Stimulated activated CD8-positive, alpha-beta memory T cell treated with anti-CD3 and anti-CD28 coated beads, Interleukin-15, amount 100 ng/mL, for 48 hours (primary cell): ENCODE measurements at places on chromosomes 5 and 9.

- DNase-seq, result no peak
These were observed 384.6 kb downstream of the SPOCK1 start for GRCh38 chr5:137114529-137114928.

DNA sequence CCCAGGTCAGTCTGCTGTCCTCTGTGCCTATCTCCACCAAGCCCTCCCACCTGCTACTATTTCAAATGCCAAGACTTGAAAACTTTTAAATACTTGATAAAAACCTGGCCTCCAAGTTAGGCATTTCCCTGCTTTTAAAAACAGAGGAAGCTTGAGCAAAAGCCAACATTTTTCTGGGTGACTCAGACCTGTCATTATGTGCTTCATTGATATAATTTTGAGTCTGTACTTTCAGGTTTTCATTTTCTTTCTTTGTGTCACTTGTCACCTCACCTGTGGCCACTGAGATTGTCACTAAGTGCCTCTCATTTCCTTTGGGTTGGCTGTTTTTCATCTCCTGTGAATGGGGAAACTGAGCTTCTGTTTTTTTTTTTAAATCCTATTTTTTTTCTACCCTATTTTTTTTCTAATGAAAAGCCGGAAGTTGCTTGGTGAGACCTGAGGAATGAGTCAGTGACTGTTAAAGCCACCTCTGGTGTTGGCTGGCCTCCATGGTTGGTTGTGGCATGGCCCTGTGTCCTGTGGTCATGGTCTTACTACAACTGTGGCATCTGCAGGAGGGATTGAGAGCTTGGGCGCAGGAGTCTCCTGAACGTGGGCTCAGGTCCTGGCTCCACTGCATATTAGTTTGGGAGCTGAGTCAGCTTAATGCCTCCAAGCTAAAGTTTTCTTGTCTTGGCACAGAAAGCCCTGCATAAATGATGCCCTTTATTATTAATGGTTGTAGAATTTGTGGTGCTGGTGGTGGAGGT lies 56.7 kb downstream of the ARHGAP26 start:
- peak; percentile 24 for DNase-seq

GRCh38 chr5:11182441-11183080 lies 421.5 kb upstream of the DAP start:
- no peak for DNase-seq

DNA sequence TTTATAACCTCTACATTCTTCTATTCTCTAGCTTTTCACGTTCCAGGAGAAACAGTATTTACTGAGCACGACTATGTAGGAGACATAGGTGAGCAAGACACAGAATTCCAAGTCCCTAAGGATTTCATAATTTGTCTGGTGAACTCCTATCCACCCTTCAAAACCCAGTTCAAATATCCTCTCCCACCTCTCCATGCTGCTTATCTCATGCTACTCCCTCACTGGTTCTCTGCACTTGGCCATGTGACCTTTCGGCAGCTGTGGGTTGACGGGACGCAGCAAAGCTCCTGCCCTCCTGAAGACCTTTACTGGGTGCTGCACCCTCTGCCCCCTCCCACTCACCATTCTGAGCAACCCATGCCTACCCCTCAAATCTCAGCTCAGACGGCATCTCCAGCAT lies 173.2 kb downstream of the RGS3 start:
- no peak for DNase-seq

DNA sequence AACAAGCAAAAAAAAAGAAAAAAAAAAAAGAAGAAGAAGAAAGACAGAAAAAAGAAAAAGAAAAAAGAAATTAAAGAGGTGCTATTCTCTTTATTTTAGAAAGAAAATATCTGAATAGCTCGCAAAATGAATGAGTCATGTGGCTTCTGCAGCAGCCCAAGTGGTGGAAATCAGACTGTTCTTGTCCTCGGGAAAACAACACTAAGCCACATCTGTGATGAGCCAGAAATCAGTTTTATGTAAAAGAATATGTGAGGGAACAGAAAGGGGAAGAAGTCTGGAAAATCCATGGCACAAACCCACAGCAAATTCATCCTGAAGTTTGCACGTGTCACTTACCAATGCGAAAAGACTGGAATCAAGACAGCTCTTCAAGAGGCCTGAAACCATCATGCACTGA lies 118.7 kb upstream of the GAS1 start:
- DNase-seq, result no peak

GRCh38 chr5:6712577-6713273 lies 507 bp upstream of the TENT4A start:
- DNase-seq, result peak; percentile 96

DNA sequence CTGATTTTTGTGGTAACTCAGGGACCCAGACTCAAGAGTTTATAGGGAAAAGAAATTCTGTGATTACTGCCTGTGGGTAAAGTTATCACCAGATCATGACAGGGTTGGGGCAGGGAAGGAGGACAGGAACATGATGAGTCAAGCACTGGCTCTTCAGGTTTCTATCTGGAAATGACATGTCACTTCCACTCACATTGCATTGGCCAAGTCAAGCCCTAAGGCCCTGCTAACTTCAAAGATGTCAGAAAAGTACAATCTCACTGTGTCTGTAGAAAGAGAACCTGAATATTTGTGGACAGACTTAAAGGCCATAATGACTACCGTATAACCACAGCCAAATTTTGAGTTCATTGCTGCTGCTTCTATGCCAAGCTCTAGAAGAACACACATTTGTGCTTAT lies 187.7 kb downstream of the TLE4 start:
- DNase-seq, result no peak

DNA sequence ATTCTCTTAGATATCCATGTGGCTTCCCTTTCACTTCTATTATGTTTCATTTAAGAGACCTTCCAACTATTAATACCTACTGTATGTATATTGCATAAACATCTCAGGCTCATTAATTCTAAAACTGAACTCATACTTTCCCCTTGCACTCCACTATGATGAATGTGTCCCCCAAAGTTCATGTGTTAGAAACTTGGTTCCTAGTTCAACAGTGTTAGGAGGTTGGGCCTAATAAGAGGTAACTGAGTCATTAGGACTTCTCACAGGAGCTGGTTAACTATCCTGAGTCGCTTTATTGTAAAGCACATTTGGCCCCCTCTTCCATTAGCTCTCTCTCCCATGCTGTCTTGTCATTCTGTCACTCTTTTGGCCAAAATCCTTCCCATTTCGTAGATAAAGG lies 22.0 kb downstream of the ANKHD1 start:
- no peak for DNase-seq

GRCh38 chr5:139138809-139139208 lies 59.4 kb downstream of the SIL1 start:
- DNase-seq, result no peak

- DNase-seq, result no peak
These were observed 5.0 kb downstream of the PRUNE2 start for GRCh38 chr9:76900884-76901440.

GRCh38 chr9:6968271-6968670 lies 210.5 kb downstream of the KDM4C start:
- no peak for DNase-seq

GRCh38 chr5:31614151-31615020 lies 24.5 kb upstream of the PDZD2 start:
- DNase-seq, result no peak

- DNase-seq, result no peak
These were observed 32.8 kb upstream of the SMIM32 start for GRCh38 chr5:136225796-136226195.

DNA sequence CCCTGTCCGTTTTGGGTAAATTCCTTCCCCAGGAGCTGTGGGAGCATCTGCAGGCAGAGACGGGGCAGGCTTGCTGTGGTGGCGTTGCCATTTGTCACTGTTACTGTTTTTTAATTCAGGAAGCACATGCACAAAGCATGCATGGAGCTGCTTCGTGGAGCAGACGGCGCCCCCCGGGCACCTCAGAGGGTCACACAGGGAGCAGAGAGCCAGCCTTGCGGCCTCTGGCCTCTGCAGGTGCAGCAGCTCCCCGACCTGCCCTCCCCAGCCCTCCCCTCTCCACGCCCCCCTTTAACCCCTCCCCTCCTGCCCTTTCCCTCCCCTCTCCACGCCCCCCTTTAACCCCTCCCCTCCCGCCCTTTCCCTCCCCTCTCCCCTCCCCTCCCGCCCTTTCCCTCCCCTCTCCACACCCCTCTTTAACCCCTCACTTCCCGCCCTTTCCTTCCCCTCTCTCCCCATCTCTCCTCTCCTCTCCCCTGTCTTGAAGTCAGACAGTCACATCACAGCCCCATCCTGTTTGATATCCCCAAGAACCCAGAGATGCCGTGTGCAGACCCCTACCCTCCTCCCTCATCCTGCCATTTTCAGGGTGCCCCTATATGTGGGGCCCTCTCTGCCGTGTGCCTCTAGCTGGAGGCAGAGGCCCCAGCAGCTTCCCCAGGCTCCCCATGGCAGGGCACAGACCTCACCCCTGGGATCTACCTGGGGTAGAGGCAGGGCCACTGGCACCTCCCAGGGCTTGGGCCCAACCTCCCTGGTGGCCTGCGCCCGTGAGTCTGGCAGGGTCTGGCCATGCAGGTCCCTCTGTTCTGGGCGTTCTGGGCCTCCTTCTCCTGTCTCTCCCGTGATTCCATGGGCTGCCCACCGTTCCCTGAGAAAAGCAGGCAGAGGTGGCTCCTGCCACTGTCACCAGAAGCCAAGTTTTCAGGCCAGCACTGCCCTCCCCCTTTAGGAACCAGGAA lies 29.6 kb upstream of the UBAC1 start:
- no peak for DNase-seq

- no peak for DNase-seq
These were observed 463.7 kb downstream of the CYLC2 start for GRCh38 chr9:103458826-103459225.

GRCh38 chr9:87519461-87519860 lies 21.8 kb downstream of the DAPK1 start:
- no peak for DNase-seq

DNA sequence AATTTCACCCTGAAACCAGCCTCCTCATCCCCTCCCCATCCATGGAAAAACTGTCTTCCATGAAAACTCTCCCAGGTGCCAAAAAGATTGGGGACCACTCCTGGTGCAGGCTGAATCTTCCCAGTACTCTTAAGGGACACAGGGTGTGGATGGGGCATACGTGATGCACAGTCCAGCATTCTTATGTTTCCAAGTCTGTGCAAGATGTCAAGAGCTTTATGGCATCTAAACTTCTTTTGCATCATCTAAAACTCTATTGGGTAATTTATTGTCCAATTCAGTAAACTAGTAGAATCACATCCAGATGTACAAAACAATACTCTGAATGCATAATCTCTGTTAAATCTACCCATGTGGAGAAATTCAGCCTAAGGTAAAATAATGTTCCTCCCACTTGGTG lies 9.3 kb upstream of the FGD3 start:
- no peak for DNase-seq

DNA sequence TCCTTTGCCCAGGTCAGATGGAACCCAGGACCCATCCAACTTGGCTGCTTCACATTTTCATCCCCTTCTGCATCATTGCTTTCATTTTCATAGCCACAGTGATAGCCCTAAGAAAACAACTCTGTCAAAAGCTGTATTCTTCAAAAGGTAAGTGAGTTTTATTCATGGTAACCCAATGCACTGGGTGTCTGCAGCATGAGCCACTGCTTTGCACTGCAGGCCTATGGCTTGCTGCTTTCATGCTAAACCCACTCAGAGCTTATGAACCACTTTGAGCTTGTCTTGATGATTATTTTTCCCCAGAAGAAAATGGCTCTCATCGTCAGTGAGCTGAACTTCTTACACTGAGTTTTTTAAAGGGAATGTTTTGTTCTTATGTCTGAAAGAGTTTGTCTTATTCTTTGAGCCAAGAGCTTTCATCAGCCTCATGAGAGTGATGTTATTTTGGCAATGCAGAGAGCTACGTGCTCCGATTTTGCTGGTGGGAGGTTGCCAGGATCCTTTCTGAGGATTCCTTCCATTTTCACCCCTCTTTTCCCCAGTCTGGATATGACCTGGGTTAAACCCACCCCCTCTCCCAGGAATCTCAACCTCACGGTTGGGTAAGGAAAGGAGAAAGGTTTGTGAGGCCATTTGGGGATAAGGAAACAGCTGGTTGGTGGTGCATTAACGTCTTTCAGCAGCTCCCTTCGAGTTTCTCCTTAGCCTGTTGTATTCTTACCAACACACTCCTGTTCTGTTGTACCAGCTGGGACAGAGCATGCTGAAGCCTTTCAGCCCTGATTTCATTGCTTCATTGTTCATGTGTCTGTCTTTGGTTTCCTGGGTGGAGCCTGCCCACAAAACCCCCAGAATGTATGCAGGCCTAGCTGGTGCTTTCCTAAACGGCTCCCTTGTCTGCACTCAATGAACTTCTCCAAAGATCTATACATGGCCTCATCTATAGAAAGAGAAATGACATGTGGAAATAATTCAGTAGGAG lies 47.6 kb downstream of the PDCD1LG2 start:
- no peak for DNase-seq
